ENCODE measurements at places on chromosomes 4 and X. TPM values are rescaled to one million over a fixed set of nuclear protein-coding genes. Genes with fewer than 3 reads are reported as not detected.

Gene F8A3
- 4.8 TPM for total RNA-seq

Gene XAGE1B
- total RNA-seq = not detected

Gene XG
- total RNA-seq = 4.5 TPM

Gene CYBB
- total RNA-seq = under 0.01 TPM

Gene ADAMTS3
- 2.5 TPM for total RNA-seq

Gene TMEM255A
- 0.40 TPM for total RNA-seq

Gene PAGE5
- total RNA-seq = not detected

Gene ARL13A
- not detected for total RNA-seq

Gene TLR2
- total RNA-seq = 1.2 TPM

Gene FGB
- total RNA-seq = not detected

Gene GUF1
- 27.6 TPM for total RNA-seq

Gene ERCC6L
- total RNA-seq = 0.17 TPM

Gene CWH43
- total RNA-seq = 0.50 TPM

- DNase-seq = no peak
Measured at GRCh38 chr4:121651597-121651996, 45.2 kb downstream of the ANXA5 start.

DNA sequence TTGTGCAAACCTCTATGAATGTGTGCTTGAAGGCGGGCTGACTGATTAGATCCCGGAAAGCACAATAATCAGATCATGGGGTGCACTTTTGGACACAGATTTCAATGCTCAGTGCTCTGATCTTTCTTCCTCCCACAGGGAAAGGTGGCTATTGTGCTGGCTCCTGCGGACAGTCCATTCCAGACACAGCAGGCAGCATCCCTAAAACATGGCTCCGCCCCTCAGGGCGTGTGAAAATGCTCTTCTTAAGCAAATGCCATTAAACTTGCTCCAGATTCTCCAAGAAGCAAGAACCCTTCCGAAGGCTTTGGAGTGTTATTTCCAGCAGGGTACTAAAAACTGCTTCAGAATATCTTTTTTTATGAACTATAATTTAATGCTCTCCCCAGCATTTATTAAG, 100.0 kb downstream of the SLC2A9 start:
- no peak for DNase-seq

DNA sequence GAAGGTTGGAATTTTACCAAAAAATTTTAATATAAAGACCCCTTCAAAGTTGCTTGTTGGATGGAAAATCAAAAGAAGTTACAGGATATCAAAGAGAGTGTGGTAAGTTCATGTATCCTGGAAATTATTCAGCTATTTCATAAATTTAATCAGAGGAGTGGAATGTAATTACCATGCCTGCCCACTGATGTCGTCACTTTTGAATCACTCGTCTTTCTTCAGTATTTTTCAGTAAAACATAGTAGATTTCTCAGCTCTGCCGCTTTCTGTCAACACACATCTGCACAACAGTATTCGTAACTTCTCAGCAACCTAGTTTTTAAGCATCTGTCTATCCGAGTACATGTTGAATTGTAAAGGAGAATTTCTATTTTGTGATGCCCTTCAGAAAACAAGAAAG, 2163.0 kb upstream of the AGA start:
- DNase-seq = no peak

GRCh38 chrX:72060196-72060920, 71.4 kb downstream of the RTL5 start:
- no peak for DNase-seq

DNA sequence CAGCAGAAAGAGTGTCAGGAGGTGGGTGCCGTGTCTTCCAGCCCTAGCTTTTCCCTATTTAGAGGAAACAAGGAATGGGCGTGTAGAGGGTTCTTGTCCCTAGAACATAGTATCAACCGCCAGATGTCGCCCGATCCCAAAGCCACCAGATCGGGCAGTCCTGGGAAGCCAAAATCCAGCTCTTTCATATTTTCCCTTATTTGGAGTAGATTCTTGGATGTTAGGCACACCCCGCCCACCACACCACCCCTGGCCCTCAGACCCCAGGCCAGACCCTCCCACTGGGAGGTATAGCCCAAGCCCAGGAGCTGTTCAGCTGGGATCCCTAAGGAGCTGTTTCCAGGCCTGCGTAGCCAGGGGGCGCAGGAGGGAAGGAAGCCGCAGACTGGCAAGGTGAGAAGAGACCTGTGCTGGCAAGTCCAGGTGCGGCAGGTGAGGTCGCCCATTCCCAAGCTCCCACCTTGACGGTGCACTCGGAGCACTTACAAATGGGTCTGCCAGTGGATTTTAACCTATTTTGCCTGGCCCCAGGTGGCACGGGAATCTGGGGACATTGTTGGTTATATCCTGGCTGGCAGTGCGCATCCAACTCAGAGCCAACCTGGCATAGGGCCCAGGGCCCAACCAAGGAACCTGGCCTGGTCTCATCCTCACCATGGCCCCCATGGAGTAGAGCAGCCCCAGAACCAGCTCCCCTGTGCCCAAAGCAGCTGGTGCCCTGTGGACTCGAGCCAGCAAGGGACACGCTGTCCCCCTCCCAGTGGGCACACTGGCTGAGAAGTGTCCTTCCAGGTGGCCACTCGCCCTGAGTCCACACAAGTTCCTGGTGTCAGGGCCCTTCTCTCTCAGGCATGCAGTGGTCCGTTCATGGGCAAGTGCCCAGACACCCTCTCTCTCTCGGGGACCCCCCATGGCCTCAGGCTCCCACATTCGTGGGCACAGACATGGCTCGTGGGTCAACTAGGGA, 811 bp downstream of the FLNA start:
- peak; percentile 81 for DNase-seq

- DNase-seq = peak; percentile 6
Measured at GRCh38 chr4:15005474-15006115, 3.3 kb downstream of the CPEB2 start.

GRCh38 chrX:133884430-133885394, 100.7 kb downstream of the GPC3 start:
- DNase-seq = no peak

DNA sequence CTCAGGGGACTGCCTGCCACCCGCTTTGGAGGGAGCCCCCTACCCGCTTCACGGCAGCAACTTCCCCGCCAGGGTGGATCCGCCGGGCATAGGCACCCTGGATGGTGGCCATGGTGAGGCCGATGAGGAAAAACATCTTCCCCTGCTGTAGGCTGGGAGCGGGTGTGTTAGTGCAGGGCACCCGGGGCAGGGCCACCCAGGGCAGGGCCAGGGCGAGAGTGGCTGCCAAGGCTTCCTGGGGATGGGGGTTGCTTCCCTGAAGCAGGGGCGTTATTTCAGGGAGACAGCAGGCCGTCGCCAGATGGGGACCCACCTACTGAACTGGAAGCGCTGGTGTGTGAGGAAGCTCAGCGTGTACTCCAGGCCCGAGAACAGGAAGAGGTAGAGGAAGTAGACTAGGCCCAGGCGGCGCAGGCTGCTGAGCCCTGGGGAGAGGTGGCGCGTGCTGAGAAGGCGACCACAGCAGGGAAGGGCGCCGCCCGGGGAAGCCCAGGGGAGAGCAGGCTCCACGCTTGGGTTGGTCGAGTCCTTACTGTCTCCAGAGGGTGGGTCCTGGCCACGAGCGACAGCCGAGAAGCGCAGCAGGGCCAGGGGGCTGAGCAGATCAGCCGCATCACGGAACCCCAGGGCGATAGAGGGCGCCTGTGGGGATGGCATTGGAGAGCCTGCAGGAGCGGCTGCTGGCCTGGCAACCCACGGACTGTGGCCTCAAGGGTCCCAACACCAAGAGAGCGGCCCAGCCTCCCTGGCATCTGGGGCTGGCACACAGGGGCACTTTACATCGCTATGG, 31.5 kb downstream of the NOP14 start:
- DNase-seq = no peak

- DNase-seq = no peak
Measured at GRCh38 chr4:4776335-4776734, 83.1 kb upstream of the MSX1 start.

DNA sequence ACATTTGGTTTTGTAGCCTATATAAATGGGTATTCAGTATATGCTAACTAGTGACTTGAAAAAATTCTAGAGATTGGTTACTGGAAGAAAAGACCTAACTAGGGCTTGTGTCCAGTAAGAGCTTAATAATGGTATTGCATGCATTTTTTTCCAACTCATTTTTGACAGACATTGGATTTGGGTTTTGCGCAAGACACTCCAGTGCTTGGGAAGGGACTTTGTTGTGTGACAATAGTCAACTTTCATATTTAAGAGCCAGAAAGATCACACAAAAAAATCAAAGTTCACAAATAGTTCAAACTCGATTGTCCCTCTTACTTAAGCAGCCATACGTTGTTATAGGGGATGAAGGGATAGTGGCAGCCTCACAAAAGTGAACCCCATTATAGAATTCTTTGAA, 1.2 kb upstream of the HSD17B11 start:
- DNase-seq = no peak

DNA sequence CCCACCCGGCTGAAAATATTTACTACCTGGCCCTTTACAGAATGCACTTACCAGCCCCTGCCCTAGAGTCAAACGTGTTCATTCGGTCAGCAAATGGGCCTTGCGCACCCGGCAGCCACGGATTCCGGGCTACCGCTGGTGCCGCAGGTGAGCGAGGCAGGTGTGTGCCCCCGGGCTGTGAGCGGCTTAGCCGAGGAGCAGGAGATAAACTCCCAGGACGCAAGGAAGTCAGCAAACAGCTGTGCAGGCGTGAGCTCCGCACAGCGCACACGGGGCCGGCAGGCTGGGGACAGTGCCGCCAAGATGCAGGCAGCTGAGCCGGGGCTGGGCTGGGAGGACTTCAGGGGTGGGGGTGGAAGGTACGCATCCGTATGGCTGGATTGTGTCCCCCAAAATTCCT, 211.2 kb upstream of the PSAPL1 start:
- no peak for DNase-seq

GRCh38 chrX:44489515-44489914, 53.1 kb downstream of the FUNDC1 start:
- DNase-seq = no peak

DNA sequence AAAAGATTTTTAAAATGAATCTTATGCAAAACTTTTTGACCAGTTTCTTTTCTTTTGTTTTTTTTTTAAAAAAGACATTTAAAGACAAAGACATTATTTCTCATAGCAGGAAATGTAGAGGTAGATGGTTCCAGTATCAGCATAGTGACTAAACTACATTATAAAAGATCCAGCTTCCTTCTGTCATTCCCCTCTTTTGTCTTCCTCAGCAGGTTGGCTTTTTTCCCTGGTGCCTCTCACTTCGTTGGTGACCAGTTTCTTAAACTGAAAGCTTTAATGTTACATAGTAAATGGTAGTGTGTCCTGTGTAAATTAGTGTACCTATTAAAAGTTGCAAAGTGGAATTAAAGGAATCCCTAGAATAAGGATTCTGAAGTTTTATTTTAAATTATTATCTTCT, 36.1 kb downstream of the DCK start:
- no peak for DNase-seq

DNA sequence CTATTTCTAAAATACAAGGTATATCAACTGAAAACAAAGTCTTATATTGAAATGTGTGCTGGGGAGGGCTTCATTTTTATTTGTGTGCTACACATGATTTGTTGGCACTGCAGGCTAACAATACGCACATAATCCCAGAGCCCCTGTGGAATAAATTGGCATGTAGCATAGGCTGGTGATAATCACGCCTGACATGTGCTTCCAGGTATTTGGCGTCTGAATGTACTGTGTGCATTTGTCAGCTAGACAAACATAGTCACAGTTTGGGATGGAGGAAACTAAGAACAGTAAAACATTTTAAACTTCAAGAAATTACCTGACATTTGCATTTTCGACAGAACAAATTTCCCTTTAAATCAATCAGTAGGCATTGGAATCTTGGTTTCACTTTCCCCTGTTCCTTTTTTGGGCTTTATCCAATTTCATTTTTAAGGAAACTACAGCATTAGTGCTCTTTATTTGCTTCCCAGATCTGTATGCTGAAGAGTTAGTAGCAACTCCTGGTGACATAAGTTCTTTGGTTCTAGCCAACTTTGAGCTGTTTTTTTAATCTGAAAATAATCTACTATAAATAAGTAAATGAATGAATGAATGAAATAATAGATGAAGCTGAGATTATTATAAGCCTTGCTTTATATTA, 472.3 kb downstream of the PDHA2 start:
- DNase-seq = no peak

DNA sequence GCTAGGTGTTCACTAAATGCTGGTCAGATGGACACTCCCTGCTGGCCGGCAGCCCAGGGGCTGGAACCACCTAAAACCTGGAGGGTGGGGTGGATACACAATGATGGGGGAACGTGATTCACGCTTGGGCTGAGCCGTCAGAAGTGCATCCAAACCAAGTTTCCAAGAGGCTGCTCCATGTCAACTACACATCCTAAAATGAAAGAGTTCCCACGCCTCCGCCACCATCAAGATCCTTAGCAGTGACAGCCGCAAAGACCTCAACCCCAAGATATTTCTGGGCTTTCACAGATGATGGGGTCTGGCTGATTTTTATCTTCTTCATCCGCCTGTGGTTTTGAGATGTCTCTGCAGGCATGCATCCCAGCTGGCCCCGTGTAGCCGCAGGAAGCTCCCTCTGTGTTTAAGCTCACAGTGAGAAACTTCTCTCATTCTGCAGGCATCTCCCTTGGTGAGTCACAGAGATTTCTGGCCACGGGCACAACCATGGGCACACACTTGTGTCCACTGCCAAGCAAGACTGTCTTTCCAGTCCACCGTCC, 84.4 kb downstream of the HTRA3 start:
- DNase-seq = no peak

DNA sequence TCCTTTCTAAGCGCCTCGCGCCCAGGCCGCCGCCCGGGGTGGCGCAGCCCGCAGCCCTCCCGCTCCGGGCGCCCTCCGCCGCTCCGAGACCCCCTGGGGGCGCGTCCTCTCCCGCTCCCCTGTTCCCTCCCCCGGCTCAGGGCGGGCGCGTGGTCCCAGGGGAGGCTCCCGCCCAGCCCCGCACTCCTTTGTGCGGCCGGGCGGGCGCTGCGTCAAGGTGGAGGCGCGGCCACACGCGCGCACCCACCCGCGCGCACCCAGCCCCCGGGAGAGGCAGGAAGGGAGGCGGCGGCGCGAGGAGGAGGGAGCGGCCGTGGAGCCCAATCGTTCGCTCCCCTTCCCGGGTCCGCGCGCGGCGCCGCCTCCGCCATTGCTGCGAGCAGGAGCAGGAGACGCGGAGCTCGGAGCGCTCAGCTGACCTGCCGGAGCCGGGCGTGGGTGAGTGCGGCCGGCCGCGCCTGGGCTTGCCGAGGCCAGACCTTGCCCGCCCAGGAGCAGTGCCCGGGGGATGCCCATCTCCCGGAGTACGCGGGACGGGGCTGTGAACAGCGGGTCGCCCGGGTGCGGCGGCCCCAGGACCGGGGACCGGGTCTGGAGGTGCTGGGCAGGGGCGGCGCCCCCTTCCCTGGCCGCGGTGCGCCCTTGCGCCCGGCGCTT, at the start of gene NSG1:
Gene NSG1, plus strand, starts transcription at position 367 of the 657 bp plus-strand sequence. CDS start 528 bp downstream, outside the sequence.
- peak; percentile 58 for DNase-seq
